GM13977 (cell line): ENCODE measurements at places on chromosomes 2 and 18.

DNA sequence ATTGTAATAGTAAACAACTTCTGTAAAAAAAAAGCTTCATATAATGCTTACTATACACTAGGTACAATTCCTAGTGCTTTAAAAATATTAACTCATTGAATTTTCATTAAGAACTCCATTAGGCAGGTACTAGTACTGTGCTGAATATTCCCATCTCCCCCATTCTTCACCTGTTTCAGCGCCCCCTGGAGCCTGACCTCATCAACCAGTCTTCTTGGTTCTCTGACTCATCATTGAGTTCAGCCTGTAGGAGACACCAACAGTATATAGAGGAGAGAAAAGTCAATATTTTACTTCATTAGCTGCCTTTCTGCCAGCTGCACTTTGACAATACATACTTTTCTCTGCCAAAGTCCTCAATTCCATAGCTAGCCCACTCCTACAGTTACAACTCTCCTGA, 1009.9 kb upstream of the KLHL29 start:
- no peak for DNase-seq

- no peak for DNase-seq
These were observed 10.9 kb upstream of the ERBB4 start for GRCh38 chr2:212549463-212549862.

- peak; percentile 68 for DNase-seq
These were observed 5.2 kb downstream of the TMEM127 start for GRCh38 chr2:96260387-96261260.

DNA sequence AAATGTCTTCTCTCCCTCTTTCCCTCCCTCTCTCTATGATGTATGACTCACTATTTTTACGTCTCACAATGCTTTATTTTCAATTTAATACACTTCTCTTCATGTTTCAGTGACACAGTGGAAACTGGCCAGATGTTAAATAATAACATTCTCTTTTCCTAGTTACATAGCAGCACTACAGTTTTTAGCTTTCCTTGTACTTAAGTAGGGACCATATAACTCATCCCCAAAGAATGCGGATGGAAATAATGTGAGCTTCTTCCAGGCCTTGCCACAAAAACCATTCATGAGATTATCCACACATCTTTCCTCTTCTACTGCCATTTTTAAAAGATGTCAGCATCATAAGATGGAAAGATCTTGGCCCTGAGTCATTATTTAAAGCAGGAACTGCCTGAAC, 789.4 kb downstream of the LRP1B start:
- DNase-seq: no peak

DNA sequence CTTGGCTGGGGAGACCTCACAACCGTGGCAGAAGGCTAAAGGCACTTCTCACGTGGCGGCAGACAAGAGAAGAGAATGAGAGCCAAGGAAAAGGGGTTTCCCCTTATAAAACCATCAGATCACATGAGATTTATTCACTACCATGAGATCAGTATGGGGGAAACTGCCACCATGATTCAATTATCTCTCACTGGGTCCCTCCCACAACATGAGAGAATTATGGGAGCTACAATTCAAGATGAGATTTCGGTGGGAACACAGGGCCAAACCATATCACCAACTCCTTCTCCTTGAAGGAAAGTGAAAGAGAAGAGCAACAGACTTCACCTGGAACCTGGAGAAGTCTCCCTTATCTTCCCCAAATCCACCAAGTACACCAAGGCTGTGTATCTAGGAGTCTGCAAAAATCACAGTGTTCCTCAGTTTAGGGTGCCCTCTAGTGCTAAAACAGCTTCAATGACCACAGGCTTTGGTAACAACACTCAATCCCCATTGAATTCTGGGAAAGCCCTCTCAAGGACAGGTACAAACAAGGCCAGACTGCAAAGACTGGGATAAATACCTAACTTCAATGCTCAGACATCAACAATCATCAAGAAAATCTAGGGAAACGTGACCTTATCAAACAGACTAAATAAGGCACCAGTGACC, 148.8 kb upstream of the SRD5A2 start:
- peak; percentile 30 for DNase-seq

DNA sequence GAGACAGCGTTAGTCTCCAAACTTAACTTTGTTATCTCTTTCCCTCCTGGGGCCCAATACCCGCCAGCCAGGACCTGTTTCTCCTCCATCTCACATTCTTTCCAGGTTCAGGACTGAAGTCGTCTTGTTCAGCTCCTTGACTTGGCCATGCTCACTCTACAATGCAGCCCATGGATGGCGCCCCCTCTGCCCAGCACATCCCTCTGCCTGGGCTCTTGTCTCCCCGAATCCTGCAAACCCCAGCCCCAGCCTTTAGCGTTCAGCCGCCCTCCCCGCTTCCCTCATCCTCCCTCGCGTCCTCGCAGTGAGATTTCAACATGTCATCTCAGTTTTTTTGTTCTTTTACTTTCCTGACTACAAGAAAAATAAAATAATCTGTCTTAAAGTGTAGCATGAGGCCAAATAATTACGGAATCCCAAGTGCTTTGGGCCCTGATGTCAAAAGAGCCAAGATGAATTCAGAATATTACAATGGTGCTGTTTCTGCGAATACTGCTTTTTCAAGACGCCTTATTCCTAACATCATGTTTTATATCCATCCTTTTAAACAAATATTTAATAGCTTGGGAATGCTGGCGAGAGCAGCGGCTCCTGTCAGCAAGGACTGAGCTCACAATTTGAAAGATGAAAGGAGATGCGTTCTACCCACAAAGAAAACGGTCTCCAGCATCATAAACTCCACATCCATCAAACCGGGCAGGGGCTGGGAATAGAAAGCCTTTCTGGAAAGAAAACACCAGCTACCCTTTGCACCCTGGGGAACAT, 1.0 kb downstream of the FAM178B start:
- no peak for DNase-seq

DNA sequence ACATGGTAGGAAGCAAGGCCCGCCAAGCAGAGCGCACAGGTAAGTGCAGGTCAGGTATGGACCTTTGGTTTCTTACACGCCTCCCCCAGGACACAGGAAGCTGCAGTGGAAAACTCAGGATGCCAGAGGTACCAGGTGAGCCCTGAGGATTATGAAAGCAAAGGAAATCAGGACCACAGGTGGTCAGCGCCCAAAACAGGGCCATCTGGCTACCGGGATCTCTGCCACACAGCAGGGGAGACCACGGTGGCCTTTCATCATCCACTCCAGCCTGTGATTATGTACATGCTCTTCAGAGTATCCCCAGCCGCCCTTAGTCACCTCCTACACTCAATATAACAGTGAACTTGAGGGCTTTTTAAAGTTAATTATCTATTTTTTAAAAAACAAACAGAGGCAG, 125.5 kb upstream of the EPC2 start:
- no peak for DNase-seq

- DNase-seq: no peak
These were observed 11.1 kb upstream of the MYL12A start for GRCh38 chr18:3236470-3236869.

DNA sequence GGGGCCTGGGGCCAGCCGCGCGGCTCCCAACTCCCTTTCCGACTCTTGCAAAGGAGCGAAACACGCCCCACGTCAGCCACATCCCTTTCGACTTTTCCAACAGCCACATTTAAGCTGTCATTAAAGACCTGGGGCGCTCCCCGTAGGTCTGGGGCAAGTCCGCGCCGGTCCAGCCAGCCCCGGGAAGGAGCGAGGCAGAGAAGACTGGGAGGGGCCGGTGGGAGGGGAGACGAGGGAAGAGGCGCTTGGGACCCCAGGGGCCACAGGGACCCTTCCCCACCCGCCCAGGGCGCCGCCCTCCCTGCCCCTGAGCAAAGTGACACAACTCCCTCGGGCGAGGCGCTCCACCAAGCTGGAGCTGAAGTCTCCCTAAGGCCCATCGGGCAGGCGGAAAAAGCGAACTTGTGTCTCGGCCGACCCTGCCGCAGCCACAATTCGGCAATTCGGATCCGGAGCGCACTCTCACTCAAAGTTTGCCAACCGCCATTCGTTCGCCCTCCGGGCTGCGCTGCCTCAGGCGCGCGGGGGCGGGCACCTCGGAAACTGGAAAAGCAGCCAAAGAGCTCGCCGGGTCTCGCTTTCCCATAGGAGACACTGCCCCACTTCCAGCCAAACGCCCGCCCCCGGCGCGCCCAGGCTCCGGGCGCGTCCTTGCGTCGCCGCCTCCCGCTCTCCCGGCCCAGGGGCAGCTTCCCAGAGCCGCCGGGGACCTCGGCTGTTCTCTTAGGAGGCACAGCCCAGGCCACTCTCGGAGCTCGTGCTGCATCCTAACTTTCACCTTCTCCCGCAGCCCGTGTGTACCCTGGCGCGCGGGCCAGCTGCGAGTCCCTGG, 1.1 kb upstream of the KCTD1 start:
- peak; percentile 57 for DNase-seq
